ENCODE measurements at places on chromosomes 3 and 15.
A peak's percentile ranks its signal among the peaks of the same experiment; 100 is the strongest.

GRCh38 chr3:21620511-21621155, 130.4 kb downstream of the ZNF385D start:
- peak; percentile 19 for DNase-seq

- DNase-seq, result peak; percentile 32
Observed at GRCh38 chr3:52609316-52609815, 73.0 kb downstream of the UQCC5 start.

GRCh38 chr15:98898122-98898521, 109.5 kb downstream of the PGPEP1L start:
- DNase-seq, result peak; percentile 28

DNA sequence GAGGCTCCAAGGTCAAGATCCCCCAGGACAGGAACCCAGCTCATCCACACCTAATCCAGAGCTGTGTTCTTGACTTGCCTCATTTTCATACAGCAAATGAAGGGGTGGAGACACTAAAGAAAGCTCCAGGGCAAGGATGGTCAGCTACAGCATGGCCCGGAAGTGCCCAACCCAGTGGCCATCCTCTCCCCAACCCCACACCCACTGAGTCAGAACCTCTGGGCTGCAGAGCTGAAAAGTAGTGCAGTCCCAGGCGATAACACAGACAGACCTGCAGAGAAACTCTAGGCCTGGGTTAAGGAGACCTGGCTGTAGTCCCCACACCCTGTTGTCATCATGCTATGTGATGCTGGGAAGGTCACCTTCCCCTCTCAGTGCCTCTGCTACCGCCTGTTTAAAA, 85.3 kb downstream of the SEMA5B start:
- no peak for DNase-seq

DNA sequence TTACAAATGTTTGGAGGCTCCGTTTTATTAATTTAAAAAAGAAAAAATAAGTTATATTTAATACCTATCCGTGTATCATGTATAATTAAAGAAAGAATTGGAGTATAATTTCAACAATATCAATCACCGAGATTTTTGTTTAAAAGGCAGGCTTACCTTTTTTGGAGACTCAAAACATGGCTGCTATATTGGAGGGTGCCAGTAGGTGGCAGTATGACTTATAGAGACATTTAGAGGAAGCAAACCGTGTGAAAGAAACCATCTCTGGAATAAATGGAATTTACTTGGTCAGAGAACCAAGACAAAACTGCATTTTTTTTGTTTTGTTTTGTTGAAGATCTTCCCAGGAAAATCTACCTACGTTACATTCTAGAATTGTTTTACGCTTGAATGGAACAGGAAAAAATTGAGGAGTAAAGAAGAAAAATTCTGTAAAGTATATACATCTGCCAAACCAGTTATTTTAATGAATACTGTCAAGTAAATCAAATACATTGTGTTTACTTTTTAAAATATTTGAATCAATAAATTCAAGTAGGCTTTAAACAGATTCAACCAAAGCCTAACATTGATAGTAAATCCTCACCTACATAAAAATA, 802.6 kb upstream of the ALCAM start:
- DNase-seq, result peak; percentile 67

- DNase-seq, result no peak
Observed at GRCh38 chr3:105555206-105555605, 188.5 kb downstream of the ALCAM start.
